ENCODE measurements at places on chromosomes 3 and 15.

DNA sequence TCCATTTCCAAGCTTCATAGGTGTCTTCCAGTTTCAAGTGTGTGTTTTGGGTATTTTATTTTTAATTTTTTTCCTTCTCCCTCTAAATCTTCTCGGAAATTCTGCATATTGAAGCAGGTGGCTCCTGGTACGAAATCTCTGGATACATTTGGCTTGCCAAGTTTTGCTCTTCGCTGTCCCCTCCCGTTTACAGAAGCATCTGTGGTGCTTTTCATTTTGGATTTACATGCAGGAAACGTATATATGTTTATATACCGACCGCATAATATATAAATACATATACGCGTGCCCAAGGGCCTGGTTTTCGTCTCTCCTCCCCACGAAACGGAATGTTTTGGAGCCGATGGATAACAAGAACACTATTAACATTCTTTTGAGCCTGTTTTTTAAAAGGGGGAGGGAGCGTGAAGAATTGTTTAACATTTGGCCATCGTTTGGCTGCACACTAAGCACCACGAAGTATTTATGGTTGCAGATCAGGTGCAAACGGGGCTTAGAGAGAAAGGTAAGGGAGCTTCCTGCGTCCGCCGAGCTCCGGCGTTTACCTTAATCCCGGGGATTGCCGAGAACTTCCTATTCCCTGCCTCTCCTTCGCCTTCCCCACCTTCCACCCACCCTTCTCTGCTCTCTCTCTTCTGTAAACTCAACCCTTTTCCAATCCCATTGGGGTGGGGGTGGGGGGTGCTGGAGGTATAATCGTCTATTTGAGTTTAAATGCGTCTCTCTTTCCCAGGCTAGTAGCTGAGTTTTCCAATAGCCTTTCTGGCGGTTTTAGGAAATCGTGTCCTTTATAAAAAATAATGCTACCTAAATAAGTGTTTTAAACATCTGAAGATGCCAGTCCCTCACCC lies 1.1 kb upstream of the NLGN1 start:
- DNase-seq, result no peak

DNA sequence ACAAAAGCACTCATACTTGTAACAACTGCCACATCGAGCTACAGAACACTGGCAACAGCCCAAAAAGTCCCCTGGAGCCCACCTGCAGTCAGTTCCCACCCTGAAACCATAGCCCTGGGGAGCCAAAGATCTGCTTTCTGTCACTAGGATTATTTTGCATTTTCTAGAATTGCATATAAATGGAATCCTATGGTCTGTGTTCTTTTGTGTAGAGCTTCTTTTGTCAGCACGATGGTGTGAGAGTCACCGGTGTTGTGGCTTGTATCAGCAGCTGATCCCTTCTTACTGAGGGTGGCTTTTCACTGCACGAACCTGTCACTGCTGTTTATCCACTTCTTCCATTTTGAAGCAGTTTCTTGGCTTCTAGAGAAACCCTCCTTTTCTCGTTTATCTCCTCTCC lies 60.1 kb upstream of the PRR23E start:
- peak; percentile 24 for DNase-seq

- no peak for DNase-seq
Measured at GRCh38 chr3:65856907-65857306, 181.8 kb downstream of the MAGI1 start.

GRCh38 chr3:86937306-86937791 lies 53.6 kb downstream of the VGLL3 start:
- DNase-seq, result no peak

GRCh38 chr3:9247361-9247940 lies 2.0 kb downstream of the SRGAP3 start:
- DNase-seq, result peak; percentile 49

DNA sequence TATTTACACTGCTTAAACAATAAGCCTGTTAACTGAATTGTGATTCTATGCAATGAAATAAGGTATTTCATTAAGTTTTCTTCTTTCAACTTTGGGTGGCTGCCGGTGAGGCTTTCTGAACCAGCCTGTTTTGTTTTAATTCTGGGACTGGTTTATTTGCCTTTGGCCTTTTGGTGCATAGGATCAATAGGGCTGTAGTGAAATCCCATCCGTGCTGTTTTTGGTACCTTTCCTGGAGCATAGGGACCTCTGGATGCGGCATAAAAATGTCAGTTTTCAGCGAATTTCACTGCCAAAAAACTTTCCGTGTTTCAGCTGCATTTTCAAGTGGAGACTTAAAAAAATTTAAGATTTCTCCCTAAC lies 514 bp downstream of the PLS1 start:
- no peak for DNase-seq

All from coronary artery (tissue), 2 donors.